ENCODE measurements at places on chromosomes 5 and 9. TPM values are rescaled to one million over a fixed set of nuclear protein-coding genes. Genes with fewer than 3 reads are reported as not detected.

DNA sequence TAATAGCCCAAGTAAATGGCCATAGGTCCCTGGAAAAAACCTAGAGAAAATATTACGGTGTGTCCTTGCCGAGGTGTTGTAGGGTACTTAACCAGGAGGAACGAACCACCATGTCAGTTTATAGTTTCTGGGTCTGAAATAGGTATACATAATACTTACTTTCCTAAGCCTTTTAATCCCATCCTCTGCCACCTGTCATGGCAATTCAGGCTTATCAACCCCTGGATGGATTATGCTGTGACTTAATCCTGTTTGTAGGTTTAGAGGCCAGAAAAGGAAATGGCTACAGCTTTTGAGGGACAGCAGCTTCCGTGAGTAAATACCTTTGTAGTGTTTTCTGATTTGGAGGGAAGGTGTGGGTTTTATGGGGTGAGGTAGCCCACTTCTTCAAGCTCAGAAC lies 89.1 kb upstream of the PTPRD start:
- no peak for DNase-seq

Gene IL31RA
- 6.9 TPM for total RNA-seq

DNA sequence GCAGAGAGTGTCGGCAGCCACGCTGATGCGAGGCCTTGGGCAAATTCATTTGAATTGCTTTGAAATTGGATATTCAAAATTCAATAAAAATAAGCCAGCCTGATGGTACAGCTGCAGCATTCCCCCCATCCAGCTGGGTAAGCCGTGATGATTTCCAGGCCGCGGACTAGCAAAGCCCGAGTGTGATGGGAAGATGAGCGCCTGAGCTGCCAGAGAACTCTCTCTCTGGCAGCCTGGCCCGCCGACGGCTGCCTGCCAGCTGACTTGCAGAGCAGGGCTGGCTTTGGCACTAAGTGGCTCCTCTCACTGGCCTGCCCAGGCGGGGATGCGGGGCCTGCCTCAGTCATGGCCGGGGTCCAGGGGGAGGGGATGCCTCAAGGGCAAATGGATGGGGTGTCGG lies 268.3 kb upstream of the WWC1 start:
- no peak for DNase-seq

GRCh38 chr5:14741801-14742440 lies 77.4 kb downstream of the OTULIN start:
- DNase-seq, result no peak

- no peak for DNase-seq
These were observed 61.2 kb upstream of the GCNT4 start for GRCh38 chr5:75113354-75114113.

GRCh38 chr9:95134457-95134881 lies 183.0 kb downstream of the FANCC start:
- DNase-seq, result no peak

Gene RASEF
- 0.14 TPM for total RNA-seq

Gene OR1J2
- total RNA-seq, result 0.17 TPM

Gene PCDHB3
- total RNA-seq, result not detected

DNA sequence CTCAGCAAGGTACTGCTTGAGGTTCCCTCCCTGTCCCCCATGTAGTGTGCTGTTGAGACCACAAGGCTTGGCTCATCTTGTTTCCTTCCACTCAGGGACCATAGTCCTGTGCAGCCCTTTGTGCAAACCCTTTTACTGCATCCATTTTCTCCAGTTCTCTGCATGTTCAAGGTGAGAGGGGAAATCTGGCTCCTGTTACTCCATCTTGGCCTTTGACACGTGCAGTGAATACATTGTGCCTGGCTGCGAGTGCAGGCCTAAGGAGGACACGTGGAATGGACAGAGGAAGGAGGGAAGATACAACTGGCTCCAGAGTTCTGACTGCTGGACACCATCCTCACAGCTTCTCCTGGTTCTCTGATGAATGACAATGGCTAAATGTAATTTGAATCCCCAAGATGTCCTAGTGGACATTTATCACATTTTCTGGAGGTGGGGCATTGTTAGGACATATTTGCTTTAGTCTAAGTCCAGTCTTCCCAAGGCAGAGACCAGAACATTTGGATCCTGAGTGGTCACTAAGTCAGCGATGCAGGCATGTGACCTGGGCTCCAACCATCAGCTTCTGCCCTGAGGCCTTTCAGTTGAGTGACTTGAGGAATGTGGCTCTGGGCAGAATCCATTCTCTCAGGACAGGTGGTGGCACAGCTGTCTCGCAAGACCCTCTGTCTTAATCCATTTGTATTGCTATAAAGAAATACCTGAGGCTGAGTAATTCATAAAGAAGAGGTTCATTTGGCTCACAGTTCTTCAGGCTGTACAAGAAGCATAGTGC lies 189.0 kb upstream of the DAP start:
- no peak for DNase-seq

DNA sequence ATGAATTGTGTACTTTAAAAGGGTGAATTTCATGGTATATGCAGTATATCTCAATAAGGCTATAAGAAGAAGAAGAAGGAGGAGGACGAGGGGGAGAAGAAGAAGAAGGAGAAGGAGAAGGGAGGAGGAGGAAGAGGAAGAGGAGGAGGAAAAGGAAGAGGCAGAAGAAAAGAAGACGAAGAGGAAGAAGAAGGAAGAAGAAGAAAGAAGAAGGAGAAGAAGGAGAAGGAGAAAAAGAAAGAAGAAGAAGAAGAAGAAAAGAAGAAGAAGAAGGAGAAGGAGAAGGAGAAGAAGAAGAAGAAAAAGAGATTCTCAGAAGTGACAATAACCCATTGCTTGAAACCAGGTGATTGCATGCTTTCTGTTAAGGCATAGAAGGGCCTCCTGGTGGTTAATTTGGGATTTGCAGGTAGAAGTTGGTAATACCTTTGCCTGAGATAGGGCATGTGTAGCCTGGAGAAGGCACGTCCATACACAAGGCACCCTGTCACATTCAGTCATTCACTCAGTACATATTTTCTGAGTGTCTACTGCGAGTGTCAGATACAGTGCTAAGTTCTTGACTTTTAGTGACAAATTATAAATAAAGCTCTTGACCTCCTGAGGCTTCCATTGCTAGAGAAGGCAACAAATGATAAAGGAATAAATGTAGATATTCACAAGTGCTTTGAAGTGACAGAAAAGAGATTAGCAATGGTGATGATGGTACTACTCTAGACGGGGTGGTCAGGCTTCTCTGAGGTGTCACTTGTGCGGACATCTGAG lies 231.3 kb downstream of the NPR3 start:
- DNase-seq, result peak; percentile 20

GRCh38 chr5:111227801-111228200 lies 3.6 kb downstream of the CAMK4 start:
- peak; percentile 74 for DNase-seq

Gene SMIM33
- total RNA-seq, result not detected

Gene PCDHA2
- not detected for total RNA-seq

Gene FGF10
- total RNA-seq, result not detected

DNA sequence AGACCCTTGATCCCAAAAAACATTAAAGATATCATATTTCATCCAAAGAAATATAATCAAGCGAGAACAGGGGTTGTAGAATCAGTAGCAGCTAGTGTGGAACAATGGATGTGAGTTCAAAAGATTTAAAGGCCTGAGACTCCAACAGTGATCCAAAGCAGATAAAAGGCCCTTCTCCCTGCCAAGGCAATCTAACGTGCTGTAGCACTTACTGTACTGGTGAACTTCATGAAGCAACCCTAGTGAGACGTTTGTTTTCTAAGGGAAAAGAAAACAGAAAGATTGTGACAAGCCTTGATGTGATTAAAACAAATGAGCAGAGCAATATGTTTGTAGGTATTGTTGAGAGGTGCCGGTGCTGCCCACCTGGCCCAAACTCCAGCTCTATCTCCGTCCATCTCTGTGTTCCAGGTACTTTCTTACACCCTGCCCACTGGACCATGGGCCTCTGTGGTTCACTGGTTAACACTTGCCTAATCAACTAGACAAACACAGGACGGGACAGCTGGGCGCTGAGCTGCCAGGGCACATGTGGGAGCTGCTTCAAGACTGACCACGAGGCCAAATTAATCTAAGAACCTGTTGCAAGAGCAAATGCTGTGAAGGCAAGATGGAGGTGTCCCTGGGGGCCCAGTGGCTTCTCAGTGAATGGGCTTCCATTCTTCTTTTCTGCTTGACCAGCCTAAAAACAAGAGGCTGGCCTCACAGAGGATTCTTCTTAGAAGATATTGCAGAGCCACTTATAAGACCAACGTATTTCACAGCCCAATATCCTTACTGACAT lies 265.5 kb downstream of the CWC27 start:
- DNase-seq, result no peak

DNA sequence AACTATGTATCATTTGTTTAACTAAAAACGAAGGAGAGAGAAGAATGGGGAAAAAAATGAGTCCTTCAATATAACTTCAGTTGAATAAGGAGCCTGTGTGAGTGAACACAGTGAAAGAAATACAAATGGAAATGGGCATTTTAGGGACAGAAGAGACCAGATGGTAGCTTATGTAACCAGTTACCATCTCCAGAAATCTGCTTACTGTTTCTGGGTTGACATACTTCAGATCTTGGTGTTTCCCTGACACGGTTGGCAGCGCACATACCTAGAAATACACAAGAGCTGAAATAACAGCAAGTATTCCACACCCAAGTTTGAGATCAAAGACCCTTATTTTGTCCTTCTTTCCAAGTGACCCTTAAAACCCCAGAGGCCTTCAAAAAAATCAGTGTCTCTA lies 14.9 kb upstream of the GFRA3 start:
- DNase-seq, result no peak

Gene CCIN
- 0.03 TPM for total RNA-seq

DNA sequence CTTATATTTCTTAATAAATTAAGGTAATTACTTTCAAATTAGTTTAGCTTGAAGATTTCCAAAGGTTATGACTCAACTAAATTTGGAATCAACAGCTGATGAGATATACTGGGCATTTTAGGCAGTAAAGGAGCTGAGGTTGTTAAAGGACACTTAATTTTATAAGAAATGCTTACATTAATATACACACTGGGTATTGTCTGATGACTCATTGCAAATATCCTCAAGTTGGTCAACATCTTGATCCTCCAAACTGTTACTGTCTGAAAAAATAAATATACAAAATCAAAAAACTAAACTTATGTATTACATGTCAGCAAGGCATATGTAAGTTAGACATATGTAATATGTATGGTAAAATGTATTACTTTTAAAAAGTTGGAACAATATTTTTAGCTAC lies 3.4 kb downstream of the GFM2 start:
- no peak for DNase-seq

GRCh38 chr5:61293873-61294272 lies 38.2 kb upstream of the ZSWIM6 start:
- DNase-seq, result no peak

DNA sequence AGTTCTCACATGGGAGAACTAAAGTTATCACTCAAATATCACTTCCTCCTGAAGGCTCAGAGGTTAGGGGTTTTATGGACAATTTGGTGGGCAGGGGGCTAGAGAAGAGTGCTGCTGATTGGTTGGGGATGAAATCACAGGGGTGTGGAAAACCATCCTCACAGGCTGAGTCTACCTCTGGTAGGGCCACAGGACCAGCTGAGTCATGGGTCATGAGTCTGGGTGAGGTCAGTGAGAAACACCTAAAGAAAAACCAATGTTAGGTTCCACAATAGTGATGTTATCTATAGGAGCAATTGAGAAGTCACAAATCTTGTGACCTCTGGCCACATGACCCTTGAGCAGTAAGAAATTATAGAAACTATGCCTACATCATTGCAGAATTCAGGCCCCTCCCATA lies 203.3 kb upstream of the TARS1 start:
- no peak for DNase-seq

Gene SPAG8
- total RNA-seq, result 0.26 TPM

Gene NPM1
- 2,907 TPM for total RNA-seq

DNA sequence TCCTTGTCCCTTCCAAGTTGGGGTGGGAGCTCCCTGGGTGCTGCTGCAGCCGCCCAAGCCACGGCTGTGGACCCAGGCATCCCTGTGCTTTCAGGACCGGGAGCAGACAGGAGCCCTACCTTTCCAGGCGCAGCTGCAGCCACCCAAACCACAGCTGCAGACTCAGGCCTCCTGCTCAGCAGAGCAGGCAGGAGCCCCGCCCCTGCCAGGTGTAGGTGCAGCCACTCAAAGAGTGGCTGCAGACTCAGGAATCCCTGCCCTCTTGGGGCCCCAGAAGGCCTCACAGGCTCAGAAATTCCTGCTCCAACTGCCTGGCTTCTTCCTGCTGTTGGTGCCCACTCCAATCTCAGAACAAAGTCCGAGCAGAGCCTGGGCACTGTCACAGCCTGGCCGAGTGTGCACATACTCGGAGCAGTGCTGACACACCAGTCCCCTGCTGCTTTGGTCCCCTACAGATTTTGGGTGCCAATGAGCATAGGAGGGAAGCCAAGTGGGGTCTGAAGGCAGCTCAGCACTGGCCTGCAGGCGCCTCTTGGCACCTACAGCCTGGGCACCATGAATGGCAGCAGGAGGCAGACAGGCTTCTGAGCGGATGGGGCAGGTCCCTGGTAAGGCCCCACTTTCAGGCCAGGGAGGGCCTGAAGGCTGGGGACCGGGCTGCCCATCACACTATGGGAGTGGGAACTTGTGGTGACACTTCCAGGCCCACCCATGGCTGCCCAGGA lies 6.0 kb upstream of the TESK1 start:
- no peak for DNase-seq

GRCh38 chr5:148921350-148921749 lies 94.9 kb downstream of the ADRB2 start:
- DNase-seq, result no peak

Gene SNCAIP
- total RNA-seq, result 6.5 TPM

GRCh38 chr5:145750199-145750598 lies 84.9 kb downstream of the PRELID2 start:
- no peak for DNase-seq

Gene PTGDS
- total RNA-seq, result not detected

DNA sequence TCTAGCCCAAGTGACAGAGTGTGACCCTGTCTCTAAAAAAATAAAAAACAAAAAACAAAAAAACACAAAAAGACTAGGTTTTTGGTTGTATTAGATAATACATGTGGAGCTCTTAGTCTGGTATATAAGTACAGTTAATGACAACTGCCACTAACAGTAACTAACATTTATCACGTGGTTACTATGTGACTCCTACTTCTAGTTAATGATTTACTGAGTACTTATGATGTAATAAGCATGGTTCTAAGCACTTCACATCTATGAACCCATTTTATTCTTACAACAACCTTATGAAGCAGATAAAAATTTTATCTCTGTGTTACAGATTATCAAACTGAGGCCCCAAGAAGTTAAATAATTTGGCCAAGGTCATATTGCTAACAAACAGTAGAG lies 6.1 kb upstream of the TMEFF1 start:
- no peak for DNase-seq

GRCh38 chr5:8831251-8831650 lies 714.6 kb downstream of the SEMA5A start:
- no peak for DNase-seq

- no peak for DNase-seq
These were observed 15.2 kb downstream of the TXNDC15 start for GRCh38 chr5:134889335-134889734.

DNA sequence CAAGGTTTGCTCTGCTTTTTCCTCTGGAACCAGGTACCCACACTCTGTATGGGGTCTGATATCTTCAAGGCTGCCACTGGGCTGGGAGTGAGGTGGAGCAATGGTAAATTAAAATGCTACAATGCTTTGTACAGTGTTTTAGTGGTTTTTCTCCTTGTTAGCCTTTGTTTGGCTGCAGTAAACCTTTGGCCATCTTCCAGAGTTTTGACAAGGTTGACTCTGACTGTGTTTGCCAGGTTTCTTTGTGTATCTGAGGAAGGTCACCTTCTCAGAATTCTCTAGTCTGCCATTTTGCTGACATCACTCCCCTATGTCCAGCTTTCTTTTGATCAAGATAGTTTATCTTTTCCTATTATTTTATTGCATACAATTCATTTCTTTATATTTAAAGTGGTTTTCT lies 11.2 kb downstream of the SPATA31D1 start:
- DNase-seq, result no peak

Data from HT1080 (cell line).